ENCODE measurements at places on chromosomes 13 and 19.

GRCh38 chr13:91185294-91185863 lies 162.1 kb upstream of the MIR17HG start:
- DNase-seq, result no peak

DNA sequence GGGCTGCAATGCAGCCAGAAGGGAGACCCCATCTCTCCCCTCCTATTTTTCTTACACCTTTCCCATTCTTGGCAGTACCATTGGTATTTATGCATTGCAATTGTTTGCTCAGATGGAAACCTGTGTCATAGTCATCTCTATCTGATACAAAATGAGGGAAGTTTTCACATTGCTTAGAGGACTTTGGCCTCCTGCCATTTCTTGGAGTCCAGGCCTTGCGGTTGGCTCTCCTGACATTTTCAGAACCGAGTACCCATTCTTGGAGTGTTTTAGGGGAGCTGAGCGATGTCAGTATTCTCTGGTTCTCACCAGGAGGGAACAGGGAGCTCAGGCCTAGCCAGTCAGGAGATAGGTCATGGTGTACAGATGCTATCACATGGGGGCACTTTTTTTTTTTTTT lies 1.5 kb downstream of the SIN3B start:
- DNase-seq, result no peak

DNA sequence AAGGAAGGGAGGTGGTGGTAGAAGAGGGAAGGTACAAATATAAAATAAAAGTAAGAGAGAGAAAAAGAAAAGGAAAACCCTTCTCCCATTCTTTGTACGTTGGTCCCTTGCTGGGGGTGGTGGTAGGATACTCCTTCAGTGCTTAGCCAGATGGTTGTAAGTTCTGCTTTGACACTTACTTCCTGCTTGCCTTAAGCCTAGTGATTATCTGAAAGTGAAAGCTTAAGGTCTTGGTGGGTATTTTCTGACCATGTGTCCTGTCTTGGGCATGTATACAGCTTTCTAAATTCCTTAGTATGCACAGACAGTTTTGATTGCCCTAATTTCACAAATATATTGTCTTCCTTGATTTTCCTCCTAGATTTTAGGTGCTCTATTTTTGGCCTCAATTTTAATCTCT lies 314.8 kb downstream of the PCDH17 start:
- no peak for DNase-seq

DNA sequence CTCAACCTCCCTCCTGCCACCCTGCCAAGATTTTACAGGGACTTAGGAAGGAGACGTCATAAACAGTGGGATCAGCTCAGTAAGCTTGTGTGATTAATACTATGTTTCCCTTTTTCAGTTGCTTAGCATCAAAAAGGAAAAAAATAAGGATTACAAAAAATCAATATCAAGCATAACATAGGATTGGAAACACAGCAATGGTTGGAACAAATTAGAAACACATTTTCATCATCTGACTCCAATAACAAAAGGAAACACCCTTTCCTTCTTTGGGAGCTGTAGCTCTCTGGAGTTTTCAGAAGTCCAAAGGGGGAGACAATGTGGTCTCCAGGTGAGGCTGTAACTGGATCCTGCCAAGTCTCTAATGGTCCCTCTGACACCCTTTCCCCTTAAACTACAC lies 233.4 kb downstream of the B3GLCT start:
- no peak for DNase-seq

GRCh38 chr13:98749501-98749900 lies 3.0 kb downstream of the SLC15A1 start:
- DNase-seq, result no peak

- no peak for DNase-seq
Observed at GRCh38 chr19:38208571-38208970, 15.5 kb downstream of the DPF1 start.
